ENCODE measurements at places on chromosomes 5 and 9.

- DNase-seq = no peak
These were observed 100.4 kb upstream of the SLC44A1 start for GRCh38 chr9:105144076-105144475.

DNA sequence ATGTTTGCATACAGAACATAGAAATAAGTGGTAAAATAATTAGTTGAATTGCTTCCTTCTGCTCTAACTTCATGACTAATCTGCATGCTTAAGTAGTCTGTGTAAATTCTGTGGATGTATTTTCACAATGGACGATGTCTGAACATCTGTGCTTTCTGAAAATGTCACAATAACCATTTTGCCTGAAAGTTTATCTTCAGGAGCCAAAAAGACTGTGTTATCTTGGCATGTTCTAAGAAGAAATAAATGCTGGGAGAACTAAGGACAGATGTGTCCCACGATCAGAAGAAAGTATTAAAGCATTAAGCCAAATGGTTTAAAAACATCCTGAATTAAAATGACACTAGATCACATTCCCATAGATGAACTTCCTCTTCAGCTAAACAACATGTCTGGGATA lies 397.6 kb downstream of the SPOCK1 start:
- DNase-seq = no peak

DNA sequence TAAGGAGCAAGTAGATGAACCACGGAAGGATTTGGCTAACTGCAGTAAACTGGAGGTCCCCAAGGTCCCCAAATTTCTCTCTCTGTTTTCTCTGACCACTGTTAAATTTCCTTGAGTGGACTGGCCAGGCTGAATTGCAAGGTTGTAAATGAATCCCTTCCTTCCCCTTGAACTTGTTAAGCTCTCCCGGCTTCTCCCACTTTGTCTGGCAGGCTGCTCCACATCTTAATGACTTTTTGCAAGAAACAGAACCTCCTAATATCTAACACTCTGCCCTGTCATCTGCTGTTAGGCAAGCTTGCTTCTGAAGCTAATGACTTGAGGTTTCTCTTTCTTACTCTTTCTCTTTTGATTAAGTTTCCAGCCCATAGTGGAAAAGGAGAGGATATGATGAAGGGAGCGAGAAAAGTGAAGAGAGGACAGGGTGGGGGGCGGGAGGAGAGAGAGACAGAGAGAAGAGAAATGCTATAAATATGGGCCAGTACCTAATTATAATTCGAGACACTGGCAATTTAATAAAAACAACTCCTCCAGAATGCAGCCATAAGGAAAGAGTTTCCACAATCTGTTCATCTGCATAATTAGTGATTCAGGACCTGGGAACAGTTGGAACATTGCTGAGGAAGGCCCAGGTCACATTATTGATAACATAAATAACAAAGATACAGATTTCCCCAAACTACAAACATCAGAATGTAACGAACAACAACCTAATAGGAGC lies 437.3 kb upstream of the MPDZ start:
- DNase-seq = no peak

- DNase-seq = no peak
These were observed 139.9 kb downstream of the PIP5K1B start for GRCh38 chr9:68844631-68845612.

- no peak for DNase-seq
These were observed 534 bp upstream of the SAPCD2 start for GRCh38 chr9:137070906-137071275.
